CD4-positive, alpha-beta T cell treated with Interferon gamma for 1 hour (primary cell): ENCODE measurements at places on chromosomes 1 and 21.

GRCh38 chr1:72326494-72326893, 44.2 kb upstream of the NEGR1 start:
- no peak for DNase-seq

DNA sequence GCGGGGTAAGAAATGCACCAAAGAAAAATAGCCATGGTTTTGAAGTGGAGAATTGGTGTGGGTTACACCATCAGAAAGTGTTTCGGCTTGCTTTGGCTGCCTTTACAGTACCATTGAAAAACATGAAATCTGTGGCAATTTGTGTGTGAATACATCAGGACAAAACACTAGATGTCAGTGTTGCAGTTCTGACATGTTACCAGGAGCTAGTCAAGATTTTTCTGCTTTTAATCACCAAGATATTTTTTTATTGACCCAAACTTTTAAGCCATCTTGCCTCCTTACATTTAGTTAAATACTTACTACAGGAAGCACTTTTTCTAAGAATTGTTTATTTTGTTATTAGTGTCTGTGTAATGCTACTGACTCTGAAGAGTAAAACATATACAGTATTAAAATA, 14.3 kb downstream of the RRP15 start:
- DNase-seq: no peak

GRCh38 chr1:55534565-55535121, 319.5 kb upstream of the USP24 start:
- DNase-seq: no peak

GRCh38 chr1:106266786-106267185, 789.7 kb upstream of the PRMT6 start:
- no peak for DNase-seq
